ENCODE measurements at places on chromosomes 7 and 10. TPM values are rescaled to one million over a fixed set of nuclear protein-coding genes. Genes with fewer than 3 reads are reported as not detected.

DNA sequence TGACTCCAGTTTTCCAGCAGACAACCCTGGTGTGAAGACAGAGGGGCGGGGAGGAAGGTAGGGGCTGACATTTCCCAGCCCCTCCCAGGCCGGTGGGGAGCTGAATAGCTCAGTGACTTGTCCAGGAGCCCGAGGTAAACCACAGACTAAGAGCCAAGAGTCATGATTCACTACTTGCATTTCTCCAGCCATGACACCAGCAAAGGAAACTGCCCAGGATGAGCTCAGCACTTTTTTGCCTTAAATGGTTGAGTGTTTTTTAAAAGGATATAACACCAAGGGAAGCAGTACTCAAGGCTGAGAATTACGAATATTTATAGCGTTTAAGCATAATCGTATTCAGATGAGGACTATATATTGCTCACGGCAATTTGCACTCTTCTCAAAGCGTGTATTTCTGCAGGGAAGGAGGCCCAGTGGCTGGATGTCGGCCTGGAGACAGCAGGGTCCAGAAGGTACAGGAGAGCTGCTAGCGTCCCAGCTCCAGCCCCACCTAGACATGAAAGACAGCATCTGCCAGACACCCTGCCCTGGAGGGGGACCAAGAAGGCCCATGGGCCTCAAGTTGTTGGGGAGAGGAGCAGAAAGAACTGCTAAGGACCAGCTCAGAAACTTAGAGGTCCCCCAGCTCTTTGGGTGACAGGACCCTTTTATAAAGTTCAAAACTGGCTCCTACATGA lies 141.4 kb downstream of the GRID1 start:
- peak; percentile 61 for DNase-seq

- DNase-seq: no peak
Measured at GRCh38 chr10:125005312-125006187, 63.6 kb downstream of the ZRANB1 start.

GRCh38 chr7:88540012-88540411 lies 219.5 kb upstream of the ZNF804B start:
- no peak for DNase-seq

DNA sequence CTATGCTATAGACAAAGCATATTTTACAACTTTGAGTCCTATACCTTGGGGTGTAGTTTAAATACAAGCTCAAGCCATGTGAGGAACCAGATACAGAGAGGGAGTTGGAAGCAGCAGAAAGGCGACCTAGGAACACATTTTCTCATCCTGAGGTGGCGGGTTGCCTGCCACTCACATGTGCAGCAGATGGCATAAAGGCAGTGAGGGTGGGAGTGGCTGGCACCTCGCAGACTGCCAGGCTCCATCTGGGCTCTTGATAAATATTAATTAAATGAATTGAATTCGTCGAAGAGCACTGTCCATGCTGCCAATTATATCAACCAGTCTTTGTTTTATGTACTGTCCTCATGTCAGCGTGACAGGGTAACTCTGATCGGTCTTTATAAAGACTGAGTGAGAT lies 79.0 kb upstream of the SEMA3C start:
- no peak for DNase-seq

DNA sequence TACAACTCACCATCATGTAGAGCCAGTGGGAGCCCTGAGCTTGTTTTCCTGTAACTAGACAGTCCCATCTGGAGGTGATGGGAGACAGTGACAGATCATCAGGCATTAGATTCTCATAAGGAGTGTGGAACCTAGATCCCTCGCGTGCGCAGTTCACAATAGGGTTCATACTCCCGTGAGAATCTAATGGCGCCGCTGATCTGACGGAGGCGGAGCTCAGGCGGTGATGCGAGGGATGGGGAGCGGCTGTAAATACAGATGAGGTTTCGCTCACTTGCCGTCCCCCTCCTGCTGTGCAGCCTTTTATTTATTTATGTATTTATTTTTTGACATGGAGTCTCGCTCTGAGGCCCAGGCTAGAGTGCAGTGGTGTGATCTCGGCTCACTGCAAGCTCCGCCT lies 139.3 kb downstream of the CAMK1D start:
- DNase-seq: no peak

DNA sequence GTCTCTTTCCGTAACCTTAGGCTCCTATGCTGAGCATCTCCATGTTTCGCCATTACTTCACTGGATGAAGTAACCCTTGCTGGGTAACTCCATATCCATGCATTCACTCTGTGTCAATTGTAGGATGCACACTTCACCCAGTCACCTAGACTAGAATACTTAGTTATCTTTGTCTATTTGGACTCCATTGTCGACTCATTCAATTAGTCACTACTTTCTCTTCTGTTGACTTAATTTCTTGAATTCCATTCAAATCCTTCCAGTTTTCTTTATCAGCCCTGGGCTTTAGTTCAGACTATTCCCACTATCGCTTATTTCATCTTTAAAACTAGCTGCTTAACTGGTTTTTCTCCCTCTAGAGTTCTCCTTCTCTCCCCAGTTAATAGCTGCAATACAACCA lies 111.3 kb upstream of the TNS3 start:
- peak; percentile 39 for DNase-seq

DNA sequence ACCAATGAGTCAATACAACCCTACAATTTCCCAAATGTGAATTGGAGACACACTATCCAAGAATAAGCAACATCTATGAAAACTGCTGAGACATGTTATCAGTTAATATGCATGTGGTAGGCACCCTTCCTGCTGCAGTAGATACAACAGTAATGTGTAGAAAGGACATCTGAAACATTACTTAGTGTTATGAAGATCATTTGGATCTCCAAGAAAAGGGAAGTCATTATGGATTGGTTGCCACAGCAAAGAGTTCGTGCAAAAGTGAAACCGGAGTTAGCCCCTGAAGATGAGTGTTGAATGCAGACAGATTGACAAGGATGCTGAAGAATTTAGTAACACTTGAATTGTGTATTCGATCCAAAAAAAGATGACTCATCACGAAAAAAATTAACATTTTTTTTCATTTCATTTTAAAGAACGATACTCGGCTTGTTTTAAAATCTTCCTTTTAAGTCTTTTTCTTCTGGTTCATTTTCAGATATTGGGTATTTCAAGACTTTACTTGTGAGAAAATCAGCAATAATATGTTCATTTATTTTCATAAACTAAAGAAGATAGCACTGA lies 322.4 kb upstream of the KLF6 start:
- peak; percentile 57 for DNase-seq

GRCh38 chr10:14659626-14660196 lies 115.0 kb downstream of the FAM107B start:
- DNase-seq: peak; percentile 19

The PTF1A gene
- total RNA-seq: not detected

The MRLN gene
- total RNA-seq: not detected

The WDFY4 gene
- total RNA-seq: not detected

The TRIL gene
- 7.1 TPM for total RNA-seq

The CDHR3 gene
- 1.3 TPM for total RNA-seq

The VWA2 gene
- not detected for total RNA-seq

The PHYH gene
- total RNA-seq: 30.2 TPM

Data from RPMI7951 (cell line).